T-helper 2 cell (primary cell): ENCODE measurements at places on chromosomes 16 and 17.

DNA sequence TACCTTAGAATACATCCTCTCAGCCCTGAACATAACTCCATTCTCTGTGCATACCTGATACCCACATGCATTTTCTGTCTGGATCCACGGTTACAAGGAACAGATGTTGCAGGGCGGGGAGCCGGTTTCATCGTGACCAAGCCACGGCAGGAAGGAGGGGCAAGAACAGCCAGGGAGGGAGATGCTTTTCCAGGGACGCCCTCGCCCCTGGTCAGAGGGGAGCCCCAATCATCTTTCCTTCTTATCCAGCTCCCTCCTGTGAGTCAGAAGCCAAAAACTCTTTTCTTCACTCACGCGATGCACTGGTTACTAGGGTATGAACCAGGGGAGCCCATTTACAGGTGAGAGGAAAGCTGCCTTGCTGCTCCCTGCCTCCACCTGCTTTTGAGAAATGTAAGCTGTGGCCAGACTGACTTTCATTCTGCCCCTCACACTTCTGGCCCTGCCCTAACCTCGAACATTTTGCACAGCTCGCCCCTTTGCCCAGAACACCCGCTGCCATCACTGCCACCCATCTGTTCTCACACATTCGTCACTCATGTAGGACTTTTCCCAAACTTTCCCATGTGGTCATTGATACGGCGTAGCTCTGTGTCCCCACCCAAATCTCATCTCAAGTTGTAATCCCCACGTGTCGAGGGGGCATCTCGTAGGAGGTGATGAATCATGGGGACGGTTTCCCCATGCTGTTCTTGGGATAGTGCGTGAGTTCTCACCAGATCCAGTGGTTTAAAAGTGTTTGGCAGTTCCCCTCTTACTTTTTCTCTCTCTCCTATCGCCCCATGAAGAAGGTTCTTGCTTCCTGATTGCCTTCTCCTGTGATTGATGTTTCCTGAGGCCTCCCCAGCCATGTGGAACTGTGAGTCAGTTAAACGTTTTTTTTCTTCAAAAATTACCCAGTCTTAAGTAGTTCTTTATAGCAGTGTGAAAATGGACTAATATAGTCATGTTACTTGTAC is 20.5 kb downstream of the FOXL1 start:
- DNase-seq = no peak

GRCh38 chr17:58165981-58166380 is 801 bp upstream of the OR4D2 start:
- DNase-seq = no peak

DNA sequence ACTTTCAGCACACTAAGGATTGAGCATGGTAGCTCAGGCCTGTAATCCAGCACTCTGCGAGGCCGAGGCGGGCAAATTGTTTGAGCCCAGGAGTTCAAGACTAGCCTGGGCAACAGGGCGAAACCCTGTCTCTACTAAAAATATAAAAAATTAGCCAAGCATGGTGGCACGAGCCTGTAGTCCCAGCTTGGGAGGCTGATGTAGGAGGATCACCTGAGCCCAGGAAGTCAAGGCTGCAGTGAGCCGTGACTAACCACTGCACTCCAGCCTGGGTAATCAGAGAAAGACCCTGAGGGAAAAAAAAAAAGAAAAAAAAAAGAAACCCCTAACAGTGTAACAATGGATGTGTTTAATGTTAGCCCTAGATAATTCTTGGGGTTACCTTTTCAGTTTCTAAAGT is 24.0 kb downstream of the PARN start:
- no peak for DNase-seq

DNA sequence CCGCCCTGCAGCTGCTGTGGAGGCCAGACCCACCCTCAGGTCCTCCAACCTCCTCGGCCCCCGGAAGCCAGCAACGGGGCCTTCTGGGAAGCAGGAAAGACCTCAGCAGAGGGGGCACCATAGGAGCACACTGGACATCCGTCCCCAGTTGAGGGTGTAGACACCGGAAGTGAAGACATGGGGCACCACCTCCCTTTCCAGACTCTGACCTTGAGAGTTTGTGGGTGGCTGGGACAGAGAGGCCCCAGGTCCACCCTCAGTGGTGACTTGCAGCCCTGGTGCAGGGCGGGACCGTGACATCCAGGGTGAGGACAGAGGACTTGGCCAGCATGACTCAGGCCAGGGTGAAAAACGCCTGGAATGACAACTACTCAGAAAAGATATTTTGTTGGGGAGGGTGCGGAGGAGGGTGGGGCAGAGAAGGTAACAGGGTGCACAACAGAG is 19.9 kb downstream of the CEP295NL start:
- no peak for DNase-seq

DNA sequence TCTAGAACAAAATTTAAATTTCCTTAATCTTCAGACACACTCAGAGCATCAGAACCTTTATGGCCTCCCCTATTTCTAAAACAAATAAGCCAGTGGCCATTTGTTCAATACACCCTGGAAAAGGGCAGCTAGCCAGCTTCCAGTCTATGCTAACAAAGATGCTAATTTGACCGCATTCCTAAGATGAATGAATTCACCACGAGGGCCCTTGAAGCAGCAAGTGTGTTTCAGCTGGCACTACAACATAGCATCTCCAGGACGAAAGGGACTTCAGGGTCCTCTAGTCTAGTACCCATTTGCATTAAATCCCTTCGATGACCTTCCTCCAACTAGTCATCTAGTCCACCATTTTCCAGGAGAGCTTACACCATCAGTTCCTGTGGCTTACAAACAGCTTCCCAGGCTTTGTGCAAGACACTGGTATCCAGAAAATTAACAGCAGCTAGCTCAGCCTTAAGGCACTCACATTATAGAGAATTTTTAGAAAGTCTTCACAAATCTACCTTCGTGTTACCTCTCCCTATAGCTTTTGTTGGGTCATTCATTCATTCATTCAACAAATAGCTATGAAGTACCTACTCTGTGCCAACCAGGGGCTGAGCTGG is 10.9 kb downstream of the KRT37 start:
- DNase-seq = no peak

GRCh38 chr17:50172130-50172529 is 6.3 kb downstream of the SGCA start:
- no peak for DNase-seq

- DNase-seq = no peak
These were observed 533.8 kb upstream of the CDH5 start for GRCh38 chr16:65832679-65833078.

GRCh38 chr17:27778183-27778582 is 22.1 kb downstream of the NOS2 start:
- DNase-seq = no peak

DNA sequence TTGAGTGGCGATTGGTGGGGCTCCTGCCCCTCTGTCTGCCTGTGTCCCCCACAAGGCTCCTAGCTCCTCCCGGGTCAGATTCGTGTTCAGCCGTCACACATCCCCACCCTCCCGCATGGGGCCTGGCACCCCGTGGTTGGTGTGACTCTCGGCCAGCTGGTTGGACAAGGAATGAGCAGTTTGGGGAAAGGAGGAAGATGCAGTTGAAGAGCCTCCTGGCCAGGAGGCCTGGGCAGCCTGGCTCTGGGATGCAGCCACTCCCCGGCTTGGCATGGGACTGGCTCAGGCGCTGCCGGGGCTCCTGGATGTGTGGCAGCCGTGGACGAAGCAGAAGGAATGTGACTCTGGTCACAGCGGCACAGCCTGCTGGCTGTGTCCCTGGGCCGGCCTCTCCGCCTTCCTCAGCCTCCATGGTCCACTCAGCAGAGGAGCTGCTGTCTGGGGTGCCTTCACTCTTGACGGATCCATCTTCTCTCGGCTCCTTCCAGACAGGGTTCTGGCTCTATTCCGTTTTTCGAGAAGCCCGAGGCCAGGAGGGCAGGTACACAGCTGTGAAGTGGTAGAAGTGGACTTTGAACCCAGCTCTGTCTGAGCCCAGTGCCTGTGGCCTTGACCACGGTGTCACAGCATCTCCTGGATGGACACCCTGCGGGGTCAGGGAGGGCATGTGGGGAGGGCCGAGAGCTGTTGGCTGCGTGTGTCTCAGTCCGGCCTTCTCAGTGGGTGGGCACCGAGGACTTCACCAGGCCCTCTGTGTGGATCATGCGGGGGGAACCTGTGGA is 2.1 kb downstream of the TRAF7 start:
- no peak for DNase-seq

DNA sequence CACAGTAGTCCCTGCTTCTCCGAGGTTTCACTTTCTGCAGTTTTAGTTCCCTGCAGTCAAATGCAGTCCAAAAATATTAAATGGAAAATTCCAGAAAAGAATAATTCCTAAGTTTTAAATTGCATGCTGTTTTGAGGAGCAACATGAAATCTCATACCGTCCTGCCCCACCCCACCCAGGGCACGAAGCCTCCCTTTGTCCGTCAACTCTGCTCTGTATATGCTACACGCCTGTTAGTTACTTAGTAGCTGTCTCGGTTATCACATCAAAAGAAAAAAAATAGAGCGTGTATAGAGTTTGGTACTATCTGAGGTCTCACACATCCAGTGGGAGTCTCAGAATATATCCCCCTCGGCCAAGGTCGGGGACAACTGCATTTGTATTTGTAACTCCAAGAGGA is 129.4 kb upstream of the NOL11 start:
- no peak for DNase-seq

DNA sequence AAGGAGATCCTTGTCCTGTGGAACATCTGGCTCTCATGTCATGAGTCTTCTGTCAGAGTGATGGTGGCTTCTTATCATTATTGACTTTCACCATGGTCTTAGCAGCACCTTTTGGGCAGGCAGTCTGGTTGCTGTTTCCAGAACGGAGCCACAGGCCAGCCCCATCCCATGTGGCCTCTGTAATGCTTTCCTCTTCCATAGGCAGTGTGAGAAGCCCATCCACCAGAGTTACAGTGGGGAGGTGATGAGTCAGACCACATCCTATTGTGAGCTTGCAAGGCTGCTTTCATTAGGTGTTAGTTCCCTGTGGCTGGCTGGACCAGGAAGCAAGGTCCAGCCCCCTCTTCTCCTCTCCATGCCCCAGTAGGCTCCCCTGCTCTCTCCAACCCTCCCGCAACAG is 30.8 kb upstream of the SPACA3 start:
- no peak for DNase-seq

- no peak for DNase-seq
These were observed 186.8 kb upstream of the ZNF469 start for GRCh38 chr16:88195911-88196465.

GRCh38 chr17:74345433-74346241 is 16.0 kb downstream of the BTBD17 start:
- no peak for DNase-seq

- DNase-seq = no peak
These were observed 27.4 kb upstream of the HAS3 start for GRCh38 chr16:69078073-69078472.

DNA sequence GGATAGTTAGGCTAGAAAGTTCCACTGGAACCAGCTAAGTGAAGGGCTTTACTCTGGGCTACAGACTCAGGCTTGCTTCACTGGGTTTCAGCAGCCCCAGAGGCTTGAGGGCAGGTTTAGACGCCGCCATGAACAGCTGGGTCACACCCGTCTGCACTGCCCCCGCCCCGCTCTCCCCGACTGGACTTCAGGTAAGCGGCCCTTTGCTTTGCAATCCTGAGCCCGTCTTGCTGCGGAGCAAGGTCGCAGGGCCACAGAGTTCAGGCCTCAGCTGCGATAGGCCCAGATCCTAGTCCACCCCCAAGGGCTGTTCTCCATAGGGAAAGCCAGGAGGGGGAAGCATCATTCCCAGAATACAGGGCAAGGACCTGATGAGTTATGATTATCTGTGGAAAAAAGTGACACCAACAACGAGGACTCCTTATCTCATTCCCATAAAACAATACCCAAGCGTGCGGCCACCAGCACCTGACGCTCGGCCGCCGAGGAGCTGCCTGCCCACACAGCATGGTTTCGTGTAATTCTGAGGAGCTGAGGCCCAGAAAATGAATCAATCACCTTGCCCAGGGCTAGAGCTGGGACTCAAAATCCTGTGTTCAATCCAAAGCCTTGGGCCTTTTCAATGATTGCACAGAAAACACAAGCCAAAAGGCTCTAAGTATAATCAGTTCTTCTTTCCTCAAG is 20.4 kb downstream of the MEAK7 start:
- no peak for DNase-seq

- no peak for DNase-seq
These were observed 37.5 kb downstream of the CHD9 start for GRCh38 chr16:53092284-53092683.

DNA sequence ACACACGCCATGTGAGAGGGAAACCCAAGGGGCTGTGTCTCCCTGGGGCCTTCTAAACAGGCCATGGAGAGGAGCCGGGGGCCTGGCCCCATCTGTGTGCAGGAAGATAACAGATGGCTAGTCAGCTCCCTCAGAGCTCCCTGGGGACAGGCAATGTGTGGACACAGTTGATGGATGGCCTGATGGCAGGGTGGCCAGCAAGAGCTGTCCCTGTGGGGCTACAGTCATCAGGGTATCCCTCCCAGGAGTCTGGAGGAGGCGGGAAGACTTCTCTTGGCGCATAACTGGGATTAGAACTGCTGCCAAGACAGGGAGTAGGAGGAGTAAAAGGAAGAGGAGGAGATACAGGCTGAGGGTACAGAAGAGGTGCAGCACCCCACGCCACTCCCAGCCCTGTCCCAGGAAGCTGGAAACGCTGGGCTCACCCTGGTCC is 17.3 kb downstream of the MYO18A start:
- DNase-seq = no peak

GRCh38 chr16:55655897-55656681 is at the start of gene SLC6A2:
SLC6A2 (plus strand) TSS chr16:55655988; CDS start chr16:55656695, 707 bp downstream.
- no peak for DNase-seq

GRCh38 chr16:22312897-22313781 is 15.9 kb downstream of the POLR3E start:
- no peak for DNase-seq

GRCh38 chr16:4624827-4625559 is 367 bp downstream of the MGRN1 start:
- peak; percentile 59 for DNase-seq

DNA sequence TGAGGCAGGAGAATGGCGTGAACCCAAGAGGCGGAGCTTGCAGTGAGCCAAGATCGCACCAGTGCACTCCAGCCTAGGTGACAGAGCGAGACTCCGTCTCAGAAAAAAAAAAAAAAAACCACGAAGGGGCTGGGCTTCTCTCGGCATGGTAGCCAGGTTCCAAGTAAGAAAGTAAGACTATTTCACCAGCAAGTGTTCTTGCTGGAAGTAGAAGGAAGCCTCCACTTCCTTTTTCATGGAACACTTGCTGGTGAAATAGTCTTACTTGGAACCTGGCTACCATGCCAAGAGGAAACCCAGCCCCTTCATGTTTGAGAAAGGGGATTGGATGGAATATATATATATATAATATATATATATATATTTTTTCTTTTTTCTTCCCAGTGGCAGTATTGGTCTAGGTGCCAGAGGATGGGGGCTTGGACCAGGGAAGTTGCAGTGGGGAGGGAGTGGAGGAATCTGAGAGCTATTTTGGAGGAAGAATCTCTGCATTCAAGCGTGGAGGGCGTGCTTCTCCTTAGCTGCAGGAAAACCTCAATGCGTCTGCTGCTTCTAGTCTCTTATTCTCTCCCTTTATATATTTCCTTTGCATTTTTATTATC is 7.2 kb upstream of the N4BP1 start:
- DNase-seq = no peak

- DNase-seq = no peak
These were observed 12.2 kb upstream of the ITGAE start for GRCh38 chr17:3813171-3813570.

- peak; percentile 63 for DNase-seq
These were observed 10.5 kb downstream of the DOK4 start for GRCh38 chr16:57475711-57476339.
